ENCODE measurements at places on chromosomes 12 and 14. TPM values are rescaled to one million over a fixed set of nuclear protein-coding genes. Genes with fewer than 3 reads are reported as not detected.

DNA sequence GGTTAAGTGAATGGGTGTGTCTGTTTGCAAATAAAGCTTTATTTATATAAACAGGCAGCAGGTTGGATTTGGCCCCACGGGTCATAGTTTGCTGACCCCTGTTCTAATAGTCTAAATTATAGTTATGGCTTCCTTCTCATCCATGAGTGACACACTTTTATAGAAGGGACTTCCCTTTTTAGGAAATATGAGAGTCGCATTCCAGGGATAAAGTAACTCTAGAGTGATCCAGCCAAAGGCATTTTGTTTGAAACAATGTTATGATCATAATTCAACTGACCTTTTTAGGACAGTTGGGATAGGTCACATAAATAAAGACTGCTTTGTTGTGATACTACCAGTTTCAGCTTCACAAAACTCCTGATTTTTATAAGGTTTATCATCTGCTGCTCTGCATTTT is 87.9 kb downstream of the ALX1 start:
- no peak overlapping the region for H3K27ac ChIP-seq
- H3K4me1 ChIP-seq, result no peaks in the 10 kb centered on the region
- H3K27me3 ChIP-seq, result no peaks in the 10 kb centered on the region

RND1 gene
- total RNA-seq, result 3.1 TPM

GRCh38 chr12:77795699-77796098 is 35.0 kb upstream of the NAV3 start:
- no peaks in the 10 kb centered on the region for H3K36me3 ChIP-seq
- H3K4me1 ChIP-seq, result no peaks in the 10 kb centered on the region
- H3K27me3 ChIP-seq, result no peaks in the 10 kb centered on the region
- DNase-seq, result no peak

GRCh38 chr14:103108749-103109207 is 14.3 kb downstream of the EXOC3L4 start:
- DNase-seq, result peak; percentile 56
- no peaks in the 10 kb centered on the region for H3K36me3 ChIP-seq
- peak overlapping the region; percentile 70 for H3K27ac ChIP-seq
- peaks cover 24% of the 10 kb centered on the region for H3K27me3 ChIP-seq
- H3K4me1 ChIP-seq, result peaks cover 4% of the 10 kb centered on the region

DNA sequence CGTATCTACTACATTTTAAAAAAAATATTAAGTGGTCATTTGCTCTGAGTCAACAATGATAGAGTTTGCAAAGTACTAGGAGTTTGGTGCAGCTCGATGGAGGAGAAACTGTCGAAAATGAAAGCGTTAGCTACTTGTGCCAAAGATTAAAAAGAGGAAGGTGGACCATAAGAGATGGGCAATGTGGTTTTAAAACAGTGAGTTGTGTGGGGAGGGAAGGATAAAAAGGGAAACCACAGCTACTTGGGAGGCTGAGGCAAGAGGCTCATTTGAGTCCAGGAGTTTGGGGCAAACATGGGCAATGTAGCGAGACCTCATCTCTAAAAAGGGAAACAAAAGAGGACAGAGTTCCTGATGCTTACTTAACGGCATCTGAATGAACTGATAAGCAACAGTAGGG is 18.2 kb upstream of the STRAP start:
- H3K27me3 ChIP-seq, result peaks cover 17% of the 10 kb centered on the region
- H3K4me1 ChIP-seq, result peaks cover 3% of the 10 kb centered on the region
- DNase-seq, result no peak
- H3K27ac ChIP-seq, result no peak overlapping the region
- no peaks in the 10 kb centered on the region for H3K36me3 ChIP-seq

GRCh38 chr12:77728018-77728417 is 102.7 kb upstream of the NAV3 start:
- H3K27ac ChIP-seq, result no peak overlapping the region
- H3K4me1 ChIP-seq, result no peaks in the 10 kb centered on the region
- H3K4me3 ChIP-seq, result no peak overlapping the region
- no peak for DNase-seq
- H3K36me3 ChIP-seq, result no peaks in the 10 kb centered on the region

RPS29 gene
- 1,759 TPM for total RNA-seq

RNASE7 gene
- not detected for total RNA-seq

DNA sequence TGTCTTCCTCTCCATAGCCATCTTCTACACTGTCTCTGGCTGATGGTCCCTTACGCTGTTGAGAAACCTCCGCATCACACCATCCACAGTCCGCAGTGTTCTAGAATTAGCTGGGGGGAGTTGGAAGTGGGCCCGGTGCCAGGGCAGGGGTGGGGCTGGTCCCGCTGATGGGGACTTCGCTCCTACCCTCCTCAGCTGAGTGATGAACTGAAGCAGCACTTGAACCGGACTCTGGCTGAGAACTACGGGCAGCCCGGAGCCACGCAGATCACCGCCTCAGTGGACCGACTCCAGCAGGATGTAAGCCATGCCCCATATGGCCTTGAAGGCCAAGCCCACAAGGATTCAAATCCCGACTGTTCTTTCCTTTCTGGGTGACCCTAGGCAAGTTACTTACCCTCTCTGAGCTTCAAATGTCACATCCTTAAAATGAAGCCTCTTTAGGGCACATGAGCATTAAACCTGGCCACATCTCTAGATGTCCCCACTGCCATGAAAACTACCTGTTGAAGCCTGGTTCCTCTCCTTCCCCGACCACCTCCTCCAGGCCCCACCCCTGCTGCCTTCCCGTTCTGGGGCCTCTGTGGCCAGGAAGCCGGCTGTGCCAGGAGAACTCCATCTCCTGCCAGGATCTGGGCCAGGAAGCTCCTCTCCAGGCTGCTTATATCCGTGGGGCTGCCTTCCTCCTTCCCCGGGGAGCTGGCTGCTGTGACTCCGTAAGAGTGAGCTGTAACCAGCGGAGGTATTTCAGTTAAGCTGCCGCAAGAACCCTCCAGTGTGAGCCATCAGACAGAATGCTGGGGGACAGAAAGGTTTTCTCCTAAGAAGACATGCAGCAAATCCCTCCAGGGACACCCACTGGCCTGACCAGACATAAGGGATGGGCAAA is 53.1 kb downstream of the TSPAN11 start:
- no peak overlapping the region for H3K4me3 ChIP-seq
- H3K27me3 ChIP-seq, result peaks cover 4% of the 10 kb centered on the region
- H3K36me3 ChIP-seq, result no peaks in the 10 kb centered on the region
- no peaks in the 10 kb centered on the region for H3K4me1 ChIP-seq

DNA sequence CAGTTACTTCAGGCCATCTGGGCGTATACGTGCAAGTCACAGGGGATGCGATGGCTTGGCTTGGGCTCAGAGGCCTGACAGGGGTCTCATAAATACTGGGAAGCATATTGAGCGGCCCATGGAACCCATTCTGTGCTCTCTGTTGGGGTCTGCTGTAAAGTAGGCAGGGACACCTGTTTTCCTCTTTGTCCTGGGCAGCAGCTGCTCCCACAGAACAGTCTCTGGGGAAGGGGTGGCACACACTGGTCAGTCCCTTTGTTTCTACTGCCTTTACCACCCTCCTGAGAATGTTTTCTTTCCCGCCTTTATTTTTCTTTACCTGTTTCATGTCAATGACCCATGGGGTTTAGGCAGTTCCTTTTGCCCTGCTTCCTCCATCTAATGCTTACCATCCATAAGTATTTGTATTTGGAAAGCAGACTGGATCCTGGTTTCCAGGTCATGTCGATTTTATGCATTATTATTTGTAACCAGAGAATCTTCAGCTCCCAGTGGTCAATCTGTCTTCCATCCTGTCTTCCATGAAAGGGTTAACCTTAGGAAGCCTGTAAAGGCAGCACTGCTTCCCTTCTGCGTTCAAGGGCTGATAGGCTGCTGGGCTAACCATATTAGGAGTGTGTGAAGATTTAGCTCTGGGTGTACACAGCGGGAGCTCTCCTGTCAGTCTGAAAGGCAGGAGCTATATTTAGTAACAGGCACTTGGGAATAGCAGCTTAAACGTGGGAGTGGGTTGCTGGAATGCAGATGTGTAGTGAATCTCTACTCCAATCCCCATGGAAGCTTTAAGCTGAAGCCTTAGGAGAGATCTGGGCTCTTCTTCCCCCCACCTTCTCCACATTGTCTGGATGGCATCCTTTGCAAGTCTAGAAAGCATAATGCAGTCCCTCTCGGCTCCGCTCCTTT is 124.0 kb downstream of the DYRK2 start:
- no peak overlapping the region for H3K4me3 ChIP-seq
- DNase-seq, result no peak
- H3K4me1 ChIP-seq, result peaks cover 3% of the 10 kb centered on the region
- no peaks in the 10 kb centered on the region for H3K36me3 ChIP-seq
- H3K27me3 ChIP-seq, result no peaks in the 10 kb centered on the region

- no peak for DNase-seq
- H3K4me1 ChIP-seq, result peaks cover 8% of the 10 kb centered on the region
- no peaks in the 10 kb centered on the region for H3K27me3 ChIP-seq
- no peak overlapping the region for H3K27ac ChIP-seq
These were observed 43.6 kb downstream of the AREL1 start for GRCh38 chr14:74669256-74669655.

MBIP gene
- total RNA-seq, result 30.1 TPM

SYCP3 gene
- total RNA-seq, result 0.22 TPM

DNA sequence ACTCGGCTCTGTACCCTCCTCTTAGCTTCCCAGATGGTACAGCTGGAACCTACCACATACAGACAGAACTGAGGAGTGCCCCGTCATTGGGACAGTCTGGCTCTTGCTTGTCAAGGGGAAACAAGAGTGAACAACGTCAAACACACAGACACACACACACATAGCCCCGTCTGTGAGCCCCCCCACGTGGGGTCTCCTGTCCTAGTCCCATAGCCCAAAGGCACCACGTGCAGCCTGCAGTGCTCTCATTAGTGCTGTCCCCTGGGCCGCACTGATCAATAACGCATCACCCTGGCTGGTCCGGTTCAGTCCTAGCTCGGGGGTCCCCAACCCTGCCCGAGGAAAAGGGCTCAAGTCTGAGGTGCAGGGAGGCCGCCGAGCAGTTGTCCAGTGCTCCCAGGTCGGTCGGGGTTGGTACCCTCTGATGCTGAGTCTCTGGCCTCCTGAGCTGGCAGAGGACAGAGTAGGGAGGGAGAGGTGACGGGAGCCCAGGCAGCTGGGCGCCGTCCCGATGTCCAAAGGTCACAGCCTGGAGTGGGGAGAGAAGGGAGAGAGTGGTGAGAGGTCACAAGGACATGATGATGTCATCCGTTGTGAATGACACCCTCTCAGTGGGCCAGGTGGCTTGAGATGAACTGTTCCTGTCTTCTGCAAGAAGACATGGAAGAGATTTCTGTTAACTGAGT is 105.4 kb upstream of the NOS1 start:
- H3K27me3 ChIP-seq, result no peaks in the 10 kb centered on the region
- no peak overlapping the region for H3K27ac ChIP-seq
- DNase-seq, result no peak
- no peak overlapping the region for H3K4me3 ChIP-seq
- no peaks in the 10 kb centered on the region for H3K36me3 ChIP-seq

DNA sequence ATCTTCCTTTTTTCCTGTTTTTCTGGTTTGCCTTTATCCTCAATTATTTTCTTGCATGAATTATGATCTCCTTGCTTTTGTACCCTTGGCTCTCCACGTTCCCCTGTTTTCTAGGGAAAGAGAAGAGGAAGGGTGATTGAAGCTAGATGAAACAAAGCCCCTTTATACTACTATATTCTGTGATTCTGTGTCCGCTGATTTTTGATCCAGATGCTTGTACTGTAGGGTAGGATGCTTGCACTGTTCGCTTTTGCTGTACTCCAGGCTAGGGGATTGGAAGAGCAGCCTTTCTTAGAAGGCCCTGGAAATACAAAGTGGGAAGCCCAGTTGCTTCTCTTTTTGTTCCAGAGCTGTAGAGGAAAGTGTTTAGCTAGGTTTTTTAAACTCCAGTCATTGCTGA is 35.1 kb upstream of the KLHDC2 start:
- H3K4me3 ChIP-seq, result no peak overlapping the region
- DNase-seq, result no peak
- no peaks in the 10 kb centered on the region for H3K36me3 ChIP-seq

CIT gene
- 42.4 TPM for total RNA-seq

GRCh38 chr12:115140981-115141655 is 457.1 kb upstream of the TBX3 start:
- no peak overlapping the region for H3K27ac ChIP-seq
- H3K4me3 ChIP-seq, result no peak overlapping the region

MLF2 gene
- total RNA-seq, result 141 TPM

DNA sequence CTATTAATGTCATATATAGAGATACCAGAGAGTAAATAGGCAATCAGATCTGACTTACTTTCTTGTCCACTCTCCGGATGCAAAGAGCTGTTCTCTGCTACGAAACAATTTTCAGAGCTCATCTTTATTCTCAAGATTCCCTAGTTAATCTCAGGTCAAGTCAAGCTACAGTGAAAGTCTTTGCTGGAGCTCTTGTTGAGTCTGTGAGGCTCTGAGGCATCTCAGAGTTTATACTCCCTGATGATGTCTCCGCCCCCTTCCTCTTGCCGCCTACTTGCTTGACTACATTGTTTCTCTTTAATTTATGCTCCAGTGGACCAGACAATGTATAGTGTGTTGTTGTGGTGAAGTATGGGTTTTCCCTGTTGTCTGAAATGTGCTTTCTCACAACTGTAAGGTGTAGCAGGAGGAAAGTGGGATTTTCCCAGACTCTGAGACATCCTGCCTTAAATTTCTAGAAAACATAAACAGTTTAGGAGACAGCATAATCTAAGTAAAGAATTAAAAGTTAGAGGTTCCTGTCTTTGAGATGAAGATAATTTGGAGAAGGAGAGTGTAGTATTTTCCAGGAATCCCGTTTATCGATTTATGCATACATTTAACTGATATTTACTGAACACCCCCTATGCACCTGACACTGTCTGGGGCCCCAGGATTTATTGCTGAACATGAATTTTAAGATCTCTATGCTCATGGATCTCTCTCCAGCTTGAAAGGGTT is at the start of gene CD69:
Gene CD69 (minus strand): TSS at position 203 of the 720 bp plus-strand sequence. CDS start 81 bp downstream, at position 122.
- peaks cover 7% of the 10 kb centered on the region for H3K27me3 ChIP-seq
- H3K4me3 ChIP-seq, result peak within 1 kb of the TSS; percentile 99
- peaks cover 62% of the 10 kb centered on the region for H3K36me3 ChIP-seq
- H3K27ac ChIP-seq, result peak within 1 kb of the TSS; percentile 98

TMEM119 gene
- 0.12 TPM for total RNA-seq

DNA sequence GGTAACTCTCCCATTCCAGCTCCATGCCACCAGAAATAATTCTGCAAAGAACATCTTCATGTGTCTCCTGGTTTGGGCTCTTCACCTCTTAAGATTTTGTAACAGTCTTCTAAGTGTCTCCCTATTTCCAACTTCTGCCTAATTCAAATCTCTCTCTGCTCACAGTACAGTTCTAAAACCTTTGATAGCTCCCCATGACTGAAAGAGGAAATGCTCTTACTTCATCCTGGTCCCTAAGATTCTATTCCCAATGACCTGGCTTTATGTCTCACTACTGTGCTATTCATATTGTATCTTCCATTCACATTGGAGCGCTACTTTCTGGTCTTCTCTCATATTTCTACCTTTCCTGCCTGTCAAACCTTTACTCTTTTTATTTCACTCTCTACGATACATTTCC is 1.6 kb downstream of the AMN1 start:
- peaks cover 55% of the 10 kb centered on the region for H3K4me1 ChIP-seq
- H3K4me3 ChIP-seq, result peak overlapping the region; percentile 60
- H3K27me3 ChIP-seq, result no peaks in the 10 kb centered on the region
- peak overlapping the region; percentile 39 for H3K27ac ChIP-seq
- peaks cover 45% of the 10 kb centered on the region for H3K36me3 ChIP-seq

- H3K4me3 ChIP-seq, result no peak overlapping the region
- no peaks in the 10 kb centered on the region for H3K36me3 ChIP-seq
- H3K4me1 ChIP-seq, result no peaks in the 10 kb centered on the region
- peaks cover 26% of the 10 kb centered on the region for H3K27me3 ChIP-seq
These were observed 99.0 kb downstream of the SETD3 start for GRCh38 chr14:99381688-99382060.

R3HDM2 gene
- total RNA-seq, result 24.2 TPM
